Activated B cell treated with CpG ODN at 0.5 μM for 24 hours (primary cell): ENCODE measurements at places on chromosomes 7 and 10.

GRCh38 chr10:26730552-26730951 is 33.1 kb downstream of the PDSS1 start:
- DNase-seq: no peak

- DNase-seq: no peak
Measured at GRCh38 chr7:13111230-13111629, 423.8 kb downstream of the ARL4A start.

DNA sequence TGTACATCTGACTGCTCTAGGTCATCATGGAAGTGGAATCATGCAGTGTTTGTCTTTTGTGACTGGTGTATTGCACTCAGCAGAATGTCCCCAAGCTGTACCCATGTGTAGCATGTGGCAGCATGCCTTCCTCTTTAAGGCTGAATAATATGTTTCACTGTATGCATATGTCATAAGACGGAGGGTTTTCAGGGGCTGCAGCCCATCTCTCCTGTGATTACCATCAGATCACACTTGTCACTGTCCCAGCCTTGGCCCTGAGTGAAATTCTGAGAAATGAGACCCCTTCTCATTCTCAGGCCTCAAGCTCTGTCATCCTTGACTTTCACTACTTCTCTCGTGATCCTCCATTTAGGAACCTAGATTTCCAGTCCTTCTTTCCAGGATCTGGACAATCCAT is 50.0 kb downstream of the CPXM2 start:
- DNase-seq: no peak

DNA sequence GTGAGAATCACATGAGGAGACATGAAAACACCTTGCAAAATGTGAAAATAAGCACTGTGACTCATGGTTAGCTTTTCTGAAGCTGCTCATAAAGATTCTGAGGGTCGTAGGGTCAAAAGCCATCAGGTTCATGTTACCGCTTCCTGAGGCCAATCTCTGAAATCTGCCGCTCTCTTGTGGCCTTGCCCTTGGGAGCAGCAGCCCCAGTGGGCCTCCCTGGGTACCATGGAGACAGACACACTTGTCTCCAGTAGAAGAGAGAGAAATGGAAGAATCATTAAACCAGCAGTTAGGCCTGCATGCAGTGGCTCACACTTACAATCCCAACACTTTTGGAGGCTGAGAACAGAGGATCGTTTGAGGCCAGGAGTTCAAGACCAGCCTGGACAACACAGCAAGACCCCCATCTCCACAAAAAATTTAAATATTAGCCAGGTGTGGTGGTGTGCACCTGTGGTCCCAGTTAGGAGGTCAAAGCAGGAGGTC is 42.8 kb downstream of the NIPSNAP2 start:
- DNase-seq: no peak

- no peak for DNase-seq
Measured at GRCh38 chr10:111247781-111248389, 171.1 kb downstream of the ADRA2A start.

- peak; percentile 1 for DNase-seq
Measured at GRCh38 chr10:124308056-124308645, 110.6 kb downstream of the OAT start.

GRCh38 chr10:1379601-1380000 is 323.4 kb downstream of the WDR37 start:
- DNase-seq: no peak

DNA sequence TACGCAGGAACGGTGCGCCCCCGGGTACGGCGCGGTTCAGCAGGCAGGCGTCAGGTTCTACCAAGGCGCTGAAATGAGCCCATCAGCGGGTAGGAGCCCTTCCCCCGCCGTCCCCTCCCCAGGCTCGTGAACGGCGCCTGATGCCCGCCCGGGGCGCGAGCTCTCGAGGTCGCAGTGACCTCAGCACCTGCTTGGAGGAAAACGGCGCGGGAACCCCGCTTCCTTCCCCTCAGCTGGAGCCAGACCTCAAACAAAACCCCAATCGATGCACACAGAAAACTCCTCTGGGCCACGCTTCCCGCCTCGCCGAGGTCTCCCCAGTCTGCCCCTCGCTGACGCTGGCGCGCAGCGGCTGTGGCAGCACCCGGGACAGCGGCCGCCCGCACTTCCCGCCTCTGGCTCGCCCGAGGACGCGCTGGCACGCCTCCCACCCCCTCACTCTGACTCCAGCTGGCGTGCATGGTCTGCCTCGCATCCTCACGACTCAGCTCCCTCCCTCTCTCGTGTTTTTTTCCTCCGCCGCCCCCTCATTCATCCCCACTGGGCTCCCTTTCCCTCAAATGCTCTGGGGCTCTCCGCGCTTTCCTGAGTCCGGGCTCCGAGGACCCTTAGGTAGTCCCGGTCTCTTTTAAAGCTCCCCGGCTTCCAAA is 514 bp upstream of the GAD2 start:
- no peak for DNase-seq

GRCh38 chr7:68476966-68477365 is 1121.3 kb upstream of the AUTS2 start:
- DNase-seq: no peak

GRCh38 chr10:132223156-132223590 is 36.4 kb downstream of the DPYSL4 start:
- DNase-seq: peak; percentile 43

GRCh38 chr10:3825244-3825643 is 40.2 kb upstream of the KLF6 start:
- DNase-seq: no peak

GRCh38 chr10:14184841-14185315 is 145.8 kb downstream of the FRMD4A start:
- no peak for DNase-seq
